ENCODE measurements at places on chromosomes 13 and 19.

DNA sequence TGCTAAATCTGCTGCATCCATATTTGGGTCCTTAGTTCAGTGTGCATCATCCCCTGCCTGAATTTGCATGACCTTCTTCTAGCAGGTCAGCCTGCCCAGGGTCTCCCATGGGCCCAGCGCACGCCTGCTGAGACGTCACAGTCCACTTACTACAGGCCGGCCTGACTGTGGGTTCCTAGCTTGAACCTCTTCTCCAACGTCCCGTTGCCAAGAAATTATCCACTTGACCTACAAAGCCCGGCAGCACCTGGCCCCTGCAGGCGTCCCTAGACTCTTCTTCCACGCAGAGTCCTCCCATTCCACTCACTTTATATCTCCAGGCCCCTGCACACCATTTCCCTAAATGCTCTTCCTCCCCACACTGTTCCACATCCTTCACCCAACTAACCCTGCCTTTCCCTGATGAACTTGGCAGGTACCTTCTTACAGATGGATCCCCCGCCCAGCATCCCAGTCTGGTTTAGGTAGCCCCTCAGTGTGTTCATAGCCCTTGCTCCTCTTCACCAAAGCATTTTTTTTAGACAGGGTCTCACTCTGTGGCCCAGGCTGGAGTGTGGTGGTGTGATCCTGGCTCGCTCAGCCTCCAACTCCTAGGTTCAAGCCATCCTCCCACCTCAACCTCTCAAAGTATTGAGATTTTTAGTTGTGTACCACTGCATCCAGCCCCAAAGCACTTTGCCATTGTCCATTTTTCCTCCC is 155.0 kb upstream of the SOX1 start:
- no peak for DNase-seq

GRCh38 chr13:109485136-109485794 is 301.1 kb downstream of the IRS2 start:
- DNase-seq: no peak

DNA sequence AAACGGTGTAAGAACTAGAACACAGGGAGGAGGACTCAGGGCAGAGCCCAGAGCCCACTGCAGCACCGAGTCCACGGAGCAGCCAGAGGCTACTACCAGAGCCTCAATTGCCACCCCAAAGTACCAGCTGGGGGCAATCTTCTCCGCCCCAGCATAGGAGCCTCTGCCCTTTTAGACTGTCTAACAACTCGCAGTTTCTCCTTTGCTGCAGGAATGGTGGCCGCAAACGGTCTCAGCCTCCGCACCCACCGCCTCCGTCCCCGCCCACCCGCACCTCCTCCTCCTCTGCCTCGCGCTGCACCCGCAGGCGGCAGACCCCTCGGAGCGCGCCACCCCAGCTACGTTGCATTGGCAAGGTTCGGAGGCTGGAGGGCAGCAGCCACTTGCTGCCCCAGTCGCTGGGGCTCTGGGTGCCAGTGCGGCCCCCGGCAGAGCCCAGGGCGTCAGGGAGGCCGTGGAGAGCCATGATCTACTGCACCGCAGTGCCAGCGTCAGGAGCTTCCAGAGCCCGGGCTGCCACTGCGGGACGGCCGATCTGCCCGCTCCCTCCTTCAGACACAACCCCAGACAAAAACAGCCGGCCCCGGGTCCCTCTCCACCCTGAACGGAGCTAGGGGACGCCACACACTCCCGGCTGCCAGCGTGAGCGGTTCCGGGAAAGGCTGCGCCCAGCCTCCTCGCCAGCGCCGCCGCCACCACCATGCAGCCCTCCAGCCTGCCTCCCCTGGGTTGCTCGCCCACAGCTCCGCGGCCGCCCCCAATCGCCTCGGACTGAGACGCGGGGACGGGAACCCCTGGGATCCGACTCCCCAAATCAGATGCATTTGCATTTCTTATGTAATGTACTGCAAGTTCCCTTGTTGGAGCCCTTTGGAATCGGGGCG is 1.8 kb downstream of the FGF14 start:
- DNase-seq: no peak

DNA sequence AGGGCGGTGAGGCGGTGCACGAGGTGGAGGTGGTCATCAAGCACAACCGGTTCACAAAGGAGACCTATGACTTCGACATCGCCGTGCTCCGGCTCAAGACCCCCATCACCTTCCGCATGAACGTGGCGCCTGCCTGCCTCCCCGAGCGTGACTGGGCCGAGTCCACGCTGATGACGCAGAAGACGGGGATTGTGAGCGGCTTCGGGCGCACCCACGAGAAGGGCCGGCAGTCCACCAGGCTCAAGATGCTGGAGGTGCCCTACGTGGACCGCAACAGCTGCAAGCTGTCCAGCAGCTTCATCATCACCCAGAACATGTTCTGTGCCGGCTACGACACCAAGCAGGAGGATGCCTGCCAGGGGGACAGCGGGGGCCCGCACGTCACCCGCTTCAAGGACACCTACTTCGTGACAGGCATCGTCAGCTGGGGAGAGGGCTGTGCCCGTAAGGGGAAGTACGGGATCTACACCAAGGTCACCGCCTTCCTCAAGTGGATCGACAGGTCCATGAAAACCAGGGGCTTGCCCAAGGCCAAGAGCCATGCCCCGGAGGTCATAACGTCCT is 9.4 kb upstream of the PROZ start:
- DNase-seq: no peak

GRCh38 chr19:12670159-12670928 is 3.7 kb downstream of the WDR83 start:
- no peak for DNase-seq

- DNase-seq: peak; percentile 43
Measured at GRCh38 chr13:24618011-24618955, 61.9 kb upstream of the ATP12A start.

DNA sequence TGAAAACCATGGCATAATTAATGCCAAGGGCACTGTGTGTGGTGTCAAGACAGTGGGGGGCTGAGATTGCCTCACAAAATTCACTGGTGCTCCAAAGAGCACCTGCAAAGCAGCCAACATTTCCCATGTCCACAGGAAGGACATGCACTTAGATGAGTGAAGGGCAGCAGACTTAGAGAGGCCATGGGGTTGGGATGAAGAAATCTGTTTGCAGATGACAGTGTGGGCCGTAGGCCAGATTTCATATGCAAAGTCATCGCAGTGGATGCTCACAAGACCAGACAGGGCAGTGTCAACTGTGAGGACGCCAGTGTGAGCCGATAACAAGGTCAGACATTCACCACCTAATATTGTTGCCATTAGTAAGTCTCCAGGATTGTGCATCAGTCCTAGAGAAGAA is 773.4 kb downstream of the EFNB2 start:
- no peak for DNase-seq

- no peak for DNase-seq
Measured at GRCh38 chr13:73933795-73934194, 200.4 kb downstream of the KLF12 start.

GRCh38 chr19:46442808-46443450 is 14.2 kb upstream of the PNMA8C start:
- no peak for DNase-seq

GRCh38 chr13:29716493-29716892 is 121.0 kb upstream of the SLC7A1 start:
- no peak for DNase-seq

GRCh38 chr13:82436099-82436585 is 1446.1 kb downstream of the SLITRK1 start:
- no peak for DNase-seq

GRCh38 chr13:26412263-26412662 is 145.2 kb upstream of the WASF3 start:
- no peak for DNase-seq

GRCh38 chr19:15562861-15563260 is 52.2 kb upstream of the CYP4F8 start:
- DNase-seq: no peak

DNA sequence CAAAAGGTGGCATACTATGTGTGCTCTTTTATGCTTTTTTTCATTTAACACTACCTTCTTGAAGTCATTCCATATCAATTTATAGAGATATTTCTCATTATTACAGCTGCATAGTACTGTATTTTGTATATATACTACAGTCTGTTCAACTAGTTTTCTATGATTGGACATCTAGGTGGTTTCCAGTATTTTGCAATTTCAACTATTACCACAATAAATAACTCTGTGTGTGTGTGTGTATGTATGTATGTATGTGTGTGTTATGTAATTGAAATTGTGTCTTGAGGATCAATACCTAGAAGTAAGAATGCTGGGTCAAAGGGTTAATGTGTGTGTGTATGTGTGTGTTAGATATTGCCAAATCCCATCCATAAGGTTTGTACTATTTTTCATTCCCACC is 7.0 kb downstream of the LPAR6 start:
- no peak for DNase-seq

DNA sequence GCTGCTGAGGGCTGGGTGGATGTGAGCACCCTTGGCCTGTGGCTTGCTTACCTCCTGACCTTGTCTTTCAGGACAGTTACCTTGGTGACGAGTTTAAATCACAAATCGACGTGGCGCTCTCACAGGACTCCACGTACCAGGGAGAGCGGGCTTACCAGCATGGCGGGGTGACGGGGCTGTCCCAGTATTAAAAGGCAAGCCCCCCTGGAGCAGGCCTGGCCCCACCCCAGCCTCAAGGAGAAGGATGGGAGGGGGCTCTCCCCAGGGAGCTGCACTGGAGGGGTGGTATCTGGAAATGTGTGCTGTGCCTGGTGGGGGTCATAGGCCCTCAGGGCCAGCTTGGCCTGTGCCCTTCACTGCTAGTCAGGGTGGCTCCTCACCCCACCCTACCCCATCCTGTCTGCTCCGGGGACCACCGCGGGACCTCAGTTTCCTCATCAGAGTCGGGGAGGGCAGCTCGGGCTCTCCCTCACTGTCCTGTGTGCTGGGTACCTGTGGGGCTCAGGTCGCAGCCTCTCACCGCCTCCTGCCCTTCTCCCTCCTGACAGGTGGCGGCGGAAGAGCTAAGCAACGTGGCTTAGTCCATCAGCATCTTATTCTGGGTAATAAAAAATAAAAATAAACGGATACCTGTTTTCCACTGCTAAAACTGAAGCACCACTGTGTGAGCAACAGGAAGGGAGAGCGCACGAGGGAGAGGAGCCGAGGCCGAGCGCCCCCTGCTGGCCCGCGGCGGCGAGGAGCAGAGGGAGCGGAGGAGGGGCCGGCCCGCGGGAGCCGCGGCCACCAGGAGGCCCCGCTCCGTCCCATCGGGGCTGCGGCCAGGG is 29.8 kb downstream of the CERS1 start:
- peak; percentile 60 for DNase-seq

DNA sequence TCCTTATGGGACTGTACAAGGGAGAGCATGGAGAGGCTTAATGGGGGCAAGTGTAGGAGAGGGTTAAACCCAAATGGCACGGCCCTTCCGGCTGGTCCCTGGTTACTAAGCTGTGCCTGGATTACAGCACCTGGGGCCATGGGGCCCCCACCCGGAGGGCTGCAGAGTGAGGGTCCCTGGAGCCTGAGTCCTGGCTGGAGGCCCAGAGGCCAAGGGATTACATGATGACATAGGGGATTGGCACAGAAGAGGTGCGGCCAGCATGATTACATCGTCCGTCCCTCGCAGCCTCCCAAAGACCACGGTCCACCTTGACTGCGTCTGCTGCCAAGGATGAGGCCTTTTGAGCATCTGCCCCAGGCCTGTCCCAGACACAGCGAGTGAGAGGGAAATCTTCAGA is 149.4 kb downstream of the URI1 start:
- DNase-seq: no peak

DNA sequence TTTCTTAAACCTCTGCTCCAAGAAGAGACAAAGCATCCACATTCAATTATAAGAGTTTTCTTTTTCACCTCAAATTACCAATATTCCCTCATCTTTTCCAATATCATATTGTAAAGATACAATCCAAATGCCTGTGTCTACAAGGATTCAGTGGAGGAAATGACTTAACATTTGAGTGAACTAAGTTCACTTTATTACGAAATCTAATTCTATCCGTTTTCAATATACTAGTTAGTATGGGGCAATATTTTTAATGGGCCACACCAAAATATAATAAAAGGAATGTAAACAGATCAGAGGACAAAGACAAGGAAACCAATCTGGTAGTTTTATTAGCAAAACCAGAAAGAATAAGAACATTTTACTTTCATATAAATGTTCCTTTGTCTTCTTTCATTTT is 136.0 kb downstream of the DCLK1 start:
- no peak for DNase-seq

GRCh38 chr19:41457241-41457640 is 14.3 kb downstream of the ERICH4 start:
- DNase-seq: no peak

DNA sequence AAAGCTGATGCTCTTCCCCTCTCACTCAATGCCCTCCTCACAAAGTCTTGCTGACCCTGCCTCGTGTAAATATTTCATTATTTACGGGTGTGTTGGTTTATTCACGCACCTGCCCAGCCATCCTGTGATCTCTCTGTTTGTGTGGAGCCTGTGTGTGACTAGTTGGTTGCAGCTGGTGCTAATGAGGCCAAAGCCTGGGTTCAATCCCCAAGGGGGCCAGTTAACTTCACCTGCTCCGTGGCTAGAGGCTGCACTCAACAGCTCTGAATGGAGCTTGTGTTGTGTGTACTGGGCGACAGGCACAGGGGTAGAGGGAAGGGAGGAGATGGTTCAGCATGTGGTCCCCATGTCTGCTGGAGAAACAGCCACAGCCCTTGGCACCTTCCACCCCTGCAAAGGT is 109.5 kb downstream of the DNAJC15 start:
- no peak for DNase-seq

- DNase-seq: no peak
Measured at GRCh38 chr19:23779645-23780044, 21.0 kb upstream of the ZNF681 start.

DNA sequence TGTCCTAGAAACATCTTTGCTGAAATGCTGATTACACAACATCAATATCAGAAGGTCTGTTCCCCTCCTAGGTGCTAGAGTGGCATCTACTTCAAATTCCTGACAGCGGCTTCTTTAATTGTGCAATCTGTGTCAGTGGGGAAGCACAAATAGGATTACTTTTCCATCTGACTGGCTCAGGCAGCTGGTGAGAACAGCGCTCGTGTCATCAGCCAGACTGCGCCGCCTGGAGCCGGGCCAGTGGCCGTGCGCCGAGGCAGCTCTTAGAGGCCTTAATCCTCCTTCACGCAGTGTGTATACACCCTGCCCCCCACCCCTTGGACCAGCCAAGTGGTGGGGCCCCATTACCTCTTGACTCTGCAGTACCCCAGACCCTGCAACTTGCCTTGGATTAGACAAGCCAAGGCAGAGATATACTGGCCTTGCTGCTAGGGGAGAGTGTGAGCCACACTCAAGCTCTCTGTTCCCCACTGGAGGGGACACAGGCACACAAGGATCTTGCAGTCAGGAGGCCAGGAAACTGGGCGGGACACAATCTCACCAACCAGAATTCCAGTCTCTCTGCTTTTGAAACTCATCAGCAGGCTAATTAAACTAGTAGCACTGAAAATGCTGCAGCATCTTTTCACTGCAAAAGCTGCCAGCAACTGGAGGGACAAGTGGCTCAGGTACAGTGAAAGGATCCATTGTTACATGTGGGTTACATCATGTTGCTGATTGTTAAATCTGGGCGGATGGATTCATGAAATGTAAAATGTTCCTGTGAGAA is 48.9 kb upstream of the EPHX3 start:
- no peak for DNase-seq

- DNase-seq: no peak
Measured at GRCh38 chr13:82772816-82773215, 1109.5 kb downstream of the SLITRK1 start.

- DNase-seq: no peak
Measured at GRCh38 chr13:59061621-59062020, 1102.1 kb downstream of the DIAPH3 start.

GRCh38 chr13:64527561-64527960 is 2702.6 kb downstream of the PCDH9 start:
- no peak for DNase-seq

GRCh38 chr13:27201661-27202060 is 30.1 kb upstream of the USP12 start:
- no peak for DNase-seq

GRCh38 chr13:99103536-99103935 is 97.1 kb upstream of the UBAC2 start:
- no peak for DNase-seq
